Nephron progenitor cell (in vitro differentiated cells): ENCODE measurements at places on chromosomes 7 and 10.
A peak's percentile ranks its signal among the peaks of the same experiment; 100 is the strongest.

- DNase-seq, result no peak
These were observed 63.5 kb downstream of the CAMK1D start for GRCh38 chr10:12412666-12413368.

DNA sequence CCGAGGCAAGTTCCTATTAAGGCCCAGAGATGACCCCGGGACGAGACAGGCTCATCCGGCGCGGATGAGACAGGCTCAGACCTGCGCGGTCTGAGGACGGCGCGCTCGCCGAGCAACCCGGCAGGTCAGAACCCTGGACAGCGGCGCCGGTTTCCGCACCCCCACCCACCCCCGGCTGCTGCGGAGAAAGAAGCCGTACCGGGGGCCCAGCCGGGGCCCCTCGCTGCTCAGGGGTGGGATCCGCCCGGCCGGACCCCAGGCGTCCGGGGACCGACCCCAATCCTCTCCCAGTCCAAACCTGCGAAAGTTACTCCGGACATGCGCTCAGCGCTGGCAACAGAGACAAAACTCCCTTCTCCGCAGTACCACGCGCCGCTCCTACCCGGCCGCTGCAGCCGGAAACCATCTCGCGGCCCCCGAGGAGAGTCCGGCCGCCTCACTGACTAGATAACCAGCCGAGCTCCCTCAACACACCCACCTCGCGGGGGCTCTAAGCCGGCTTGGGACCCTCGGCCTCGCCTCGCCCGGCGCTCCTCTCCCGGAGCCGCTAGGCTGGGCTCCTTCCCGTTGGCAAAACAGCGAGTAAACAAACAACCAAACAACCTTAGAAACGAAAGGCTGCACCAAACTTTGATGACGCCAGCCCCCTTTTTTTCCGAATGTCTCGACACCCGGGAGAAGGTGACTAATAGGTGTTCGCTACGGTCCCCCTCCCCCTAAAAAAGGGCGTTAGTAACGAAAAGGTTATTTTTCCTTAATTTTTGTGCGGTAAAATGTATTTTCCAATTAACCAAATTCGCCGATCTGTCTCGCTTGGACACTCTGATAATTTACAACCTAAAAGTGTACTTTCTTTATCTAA lies 2.3 kb upstream of the DRGX start:
- DNase-seq, result peak; percentile 92

- no peak for DNase-seq
These were observed 63.3 kb downstream of the MRC1 start for GRCh38 chr10:17872191-17873091.

GRCh38 chr10:124223711-124224085 lies 130.3 kb upstream of the CHST15 start:
- no peak for DNase-seq

GRCh38 chr7:92115821-92116220 lies 18.5 kb downstream of the CYP51A1 start:
- no peak for DNase-seq

GRCh38 chr10:11553773-11554381 lies 57.6 kb downstream of the USP6NL start:
- no peak for DNase-seq

DNA sequence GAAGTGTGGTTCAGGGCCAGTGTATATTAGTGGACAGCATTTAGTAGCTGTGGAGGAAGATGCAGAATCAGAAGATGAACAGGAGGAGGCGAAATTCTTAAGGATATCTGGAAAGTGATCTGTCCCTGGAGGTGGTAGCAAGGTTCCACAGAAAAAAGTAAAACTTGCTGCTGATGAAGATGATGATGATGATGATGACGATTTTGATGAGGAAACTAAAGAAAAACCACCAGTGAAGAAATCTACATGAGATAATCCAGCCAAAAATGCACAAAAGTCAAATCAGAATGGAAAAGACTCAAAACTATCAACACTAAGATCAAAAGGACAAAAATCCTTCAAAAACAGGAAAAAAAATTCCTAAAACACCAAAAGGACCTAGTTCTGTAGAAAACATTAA lies 26.3 kb downstream of the TM9SF3 start:
- DNase-seq, result no peak

- DNase-seq, result peak; percentile 6
These were observed 78.6 kb downstream of the LCOR start for GRCh38 chr10:96910488-96911395.

- no peak for DNase-seq
These were observed 3.6 kb downstream of the PLAC9 start for GRCh38 chr10:80136134-80136571.

DNA sequence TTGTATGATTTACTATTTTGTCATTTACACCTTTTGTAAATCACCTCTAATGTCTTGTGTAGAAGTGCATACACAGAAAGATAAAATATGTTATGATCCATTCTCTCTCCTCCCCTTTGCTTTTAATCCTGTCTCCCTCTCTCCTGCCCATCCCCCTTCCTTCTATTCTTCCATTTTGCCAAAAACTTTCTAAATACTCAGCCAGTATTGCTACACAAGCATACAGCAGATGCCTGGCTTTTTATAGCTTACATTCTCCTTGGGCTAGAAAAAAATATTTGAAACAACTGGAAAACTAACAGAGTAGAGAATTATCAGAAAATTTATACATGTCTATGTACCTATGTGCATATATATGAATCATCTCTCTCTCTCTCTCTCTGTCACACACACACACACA lies 308.7 kb upstream of the BMPER start:
- DNase-seq, result no peak

- no peak for DNase-seq
These were observed 588.6 kb downstream of the DNAJB9 start for GRCh38 chr7:109158246-109158645.

- DNase-seq, result no peak
These were observed 119.5 kb downstream of the APBB1IP start for GRCh38 chr10:26557641-26558014.

GRCh38 chr7:122983261-122983660 lies 12.2 kb downstream of the TAS2R16 start:
- DNase-seq, result no peak
